ENCODE measurements at places on chromosomes 6 and 20.

DNA sequence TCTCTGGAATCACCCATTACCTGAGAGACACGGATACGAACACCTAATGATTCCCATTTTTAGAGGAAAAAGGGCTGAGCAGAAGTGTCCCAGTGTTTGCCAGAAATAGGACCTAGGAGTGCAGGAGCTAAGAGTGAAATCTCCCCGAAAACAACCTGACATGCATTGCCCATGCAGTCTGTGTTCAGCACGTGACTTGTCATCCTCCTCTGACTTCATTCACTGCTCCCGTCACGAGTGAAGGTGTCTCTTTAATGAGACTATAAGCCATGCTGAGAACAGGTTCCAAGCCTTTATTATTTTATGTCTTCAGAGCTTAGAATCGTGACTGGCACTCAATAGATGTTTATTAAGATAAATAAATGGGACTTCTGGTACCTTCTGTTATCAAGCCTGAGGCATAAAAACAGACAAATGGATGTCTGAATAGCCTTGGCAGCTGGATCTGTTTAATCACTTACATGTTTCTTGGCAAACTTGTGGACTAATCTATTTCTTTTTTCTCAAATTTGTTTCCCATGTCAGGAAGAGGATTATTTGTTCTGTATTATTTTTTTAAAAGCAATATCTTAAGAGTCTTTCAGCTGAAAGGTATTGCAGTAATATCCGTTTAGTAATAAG, 3.7 kb upstream of the MLIP start:
- no peak for DNase-seq

DNA sequence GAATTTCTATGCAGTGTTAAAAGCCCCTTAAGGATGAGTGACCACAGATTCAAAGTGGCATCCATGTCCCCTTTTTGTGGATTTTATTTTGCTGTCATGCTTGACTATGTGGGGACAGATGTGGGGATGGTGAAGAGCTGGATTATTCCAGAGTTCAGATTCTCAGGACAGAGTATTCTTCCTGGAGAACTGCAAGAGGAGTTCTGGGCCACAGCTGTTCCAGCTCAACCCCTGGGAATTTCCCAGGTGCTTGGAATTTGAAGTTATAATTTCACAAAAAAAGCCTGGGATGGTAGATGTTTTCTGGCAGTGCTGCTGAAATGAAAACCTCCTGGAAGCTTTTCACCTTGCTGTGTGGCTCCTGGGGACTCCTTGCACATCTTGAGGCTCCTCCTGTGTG, 671.8 kb upstream of the MARCKS start:
- no peak for DNase-seq

DNA sequence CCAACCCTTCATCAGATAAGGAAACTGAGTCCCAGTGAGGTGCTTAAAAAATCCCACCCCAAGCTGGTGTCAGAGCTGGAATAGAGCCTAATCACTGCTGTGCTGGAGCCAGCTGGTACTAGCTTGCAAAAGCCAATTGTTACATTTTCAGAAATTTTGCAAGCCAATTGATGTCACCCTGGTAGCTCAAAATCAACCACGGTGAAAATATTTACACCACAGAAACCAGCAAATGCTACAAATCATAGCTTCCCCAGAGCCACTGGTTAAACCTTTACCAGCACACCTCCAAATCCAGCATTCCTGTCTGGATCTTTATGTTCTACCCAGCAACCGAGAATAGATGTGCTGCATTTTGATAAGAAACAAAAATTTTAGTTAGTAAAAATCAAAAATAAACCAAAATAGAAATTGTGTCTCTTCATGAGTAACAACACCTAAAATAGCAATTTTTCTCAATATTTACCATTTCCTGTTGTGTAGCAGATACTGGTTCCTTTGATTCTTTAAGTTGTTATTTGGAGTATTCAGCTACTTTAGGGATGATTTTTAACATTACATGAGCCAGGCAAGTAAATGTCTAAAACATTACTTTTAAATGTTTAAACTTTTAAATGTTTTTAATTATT, 7.2 kb upstream of the LCA5 start:
- DNase-seq = no peak

DNA sequence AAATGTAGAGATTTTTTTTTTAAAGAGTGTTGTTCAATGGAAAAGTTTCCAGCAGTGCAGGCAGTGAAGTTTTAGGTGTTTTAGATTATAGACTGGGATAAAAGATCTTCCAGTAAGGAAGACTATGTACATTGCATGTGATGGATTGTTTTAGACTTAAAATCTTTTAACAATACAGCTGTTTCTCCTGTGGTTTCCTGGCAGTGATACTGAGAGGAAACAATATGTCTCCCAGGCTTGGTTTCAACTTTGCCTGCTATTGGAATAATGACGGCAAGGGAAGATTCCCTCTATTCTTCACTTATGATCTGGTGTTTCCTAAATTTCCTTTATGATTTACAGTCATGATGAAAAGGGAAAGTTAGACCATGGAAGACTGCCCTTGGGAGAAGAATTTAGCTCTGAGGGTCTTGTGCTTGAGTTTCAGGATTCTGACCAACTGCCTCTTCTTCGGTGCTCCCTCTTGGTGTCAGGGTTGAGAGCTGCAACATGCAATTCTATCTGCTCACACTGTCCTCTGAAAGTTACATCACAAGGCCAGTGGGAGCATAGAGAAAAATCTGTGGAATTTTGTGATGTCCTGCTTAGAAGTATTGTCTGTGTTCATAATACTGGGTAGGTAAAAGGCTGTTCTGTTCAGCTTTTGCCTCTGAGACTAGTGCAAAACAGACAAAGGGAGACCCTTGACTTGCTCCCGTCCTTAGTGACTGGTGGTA, 262.8 kb upstream of the MAN1A1 start:
- no peak for DNase-seq

GRCh38 chr6:25732468-25733198, 21.9 kb upstream of the SLC17A4 start:
- peak; percentile 87 for DNase-seq

DNA sequence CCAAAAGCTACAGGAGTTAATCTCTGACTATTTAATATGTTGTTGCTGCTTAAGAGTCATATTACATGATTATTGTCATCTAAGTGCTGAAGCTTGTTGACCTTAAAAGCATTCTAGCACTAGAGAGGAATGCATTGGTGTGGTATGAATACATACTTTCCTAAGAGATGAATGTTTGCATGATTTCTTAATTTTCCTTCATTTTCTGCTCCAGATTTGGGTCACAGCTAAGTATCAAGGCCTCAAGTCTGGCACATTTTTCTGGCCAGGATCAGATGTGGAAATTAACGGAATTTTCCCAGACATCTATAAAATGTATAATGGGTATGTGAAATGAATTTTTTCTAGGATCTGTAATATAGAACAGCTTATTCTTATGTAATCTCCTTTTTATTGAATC, 53.6 kb downstream of the ENPP1 start:
- DNase-seq = no peak

GRCh38 chr6:80566361-80566760, 459.9 kb downstream of the BCKDHB start:
- no peak for DNase-seq

DNA sequence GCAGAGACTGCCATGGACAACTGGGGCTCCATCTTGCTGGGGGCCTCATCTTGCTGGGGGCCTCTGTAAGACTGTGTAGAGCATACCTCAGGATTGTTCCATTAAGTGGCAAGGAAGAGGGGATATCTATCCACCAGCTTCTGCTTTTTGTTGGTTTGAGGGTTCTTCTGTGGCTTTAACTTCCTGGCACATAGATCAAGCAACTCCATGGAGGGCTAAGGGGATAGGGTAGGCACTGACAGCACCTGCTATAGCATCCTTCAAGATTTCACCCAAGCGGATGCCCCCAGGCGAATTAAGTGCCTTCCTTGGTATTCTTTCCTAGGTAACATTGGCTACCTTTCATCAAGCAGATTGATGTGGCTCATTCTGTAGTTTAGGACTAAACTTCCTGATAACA, 3.8 kb upstream of the LRRN4 start:
- no peak for DNase-seq

- no peak for DNase-seq
Measured at GRCh38 chr6:168638468-168639271, 197.7 kb downstream of the SMOC2 start.

- no peak for DNase-seq
Measured at GRCh38 chr6:162032620-162033019, 694.9 kb downstream of the PRKN start.

DNA sequence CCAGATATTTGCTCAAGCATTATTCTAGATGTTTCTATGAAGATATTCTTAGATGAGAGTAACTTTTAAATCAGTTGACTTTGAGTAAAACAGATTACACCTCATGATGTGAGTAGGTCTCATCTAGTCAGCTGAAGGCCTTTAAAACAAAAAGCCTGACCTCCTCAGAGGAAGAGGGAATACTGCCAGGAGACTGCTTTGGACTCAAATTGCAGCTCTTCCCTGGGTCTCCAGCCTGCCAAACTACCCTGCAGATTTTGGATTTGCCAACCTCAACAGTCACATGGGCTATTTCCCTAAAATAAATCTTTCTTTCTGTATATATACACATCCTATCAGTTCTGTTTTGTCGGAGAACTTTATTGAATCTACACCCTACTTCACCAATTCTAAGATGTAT, 182.5 kb upstream of the TENT5A start:
- no peak for DNase-seq

DNA sequence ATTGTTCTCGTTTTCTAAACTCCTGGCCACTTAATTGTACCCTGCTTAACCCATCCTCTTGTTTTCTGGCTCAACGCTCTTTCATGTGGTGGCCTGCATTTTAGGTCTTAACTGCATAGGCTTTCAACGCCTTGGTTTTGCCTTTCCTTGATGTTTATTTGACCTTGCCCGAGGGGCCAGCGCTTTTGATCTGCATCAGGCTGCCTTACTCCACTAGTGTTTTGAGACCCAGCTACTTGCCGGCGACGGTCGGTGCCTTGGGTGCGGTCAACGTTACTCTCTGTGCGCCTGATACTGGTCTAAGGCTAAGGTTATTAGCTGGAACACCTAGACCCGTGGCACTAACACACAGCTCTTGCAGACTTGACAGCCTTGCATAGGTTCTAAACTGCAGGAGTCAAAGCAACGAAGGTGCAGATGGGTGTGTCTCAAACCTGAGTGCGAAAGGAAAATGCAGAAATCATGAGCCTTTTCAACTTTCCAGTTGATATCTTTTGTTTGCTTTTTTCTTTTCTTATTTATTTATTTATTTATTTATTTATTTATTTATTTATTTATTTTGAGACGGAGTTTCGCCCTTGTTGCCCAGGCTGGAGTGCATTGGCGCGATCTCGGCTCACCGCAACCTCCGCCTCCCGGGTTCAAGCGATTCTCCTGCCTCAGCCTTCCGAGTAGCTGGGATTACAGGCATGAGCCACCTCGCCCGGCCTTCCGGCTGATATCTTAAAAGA, 138.8 kb downstream of the HFE start:
- DNase-seq = no peak

DNA sequence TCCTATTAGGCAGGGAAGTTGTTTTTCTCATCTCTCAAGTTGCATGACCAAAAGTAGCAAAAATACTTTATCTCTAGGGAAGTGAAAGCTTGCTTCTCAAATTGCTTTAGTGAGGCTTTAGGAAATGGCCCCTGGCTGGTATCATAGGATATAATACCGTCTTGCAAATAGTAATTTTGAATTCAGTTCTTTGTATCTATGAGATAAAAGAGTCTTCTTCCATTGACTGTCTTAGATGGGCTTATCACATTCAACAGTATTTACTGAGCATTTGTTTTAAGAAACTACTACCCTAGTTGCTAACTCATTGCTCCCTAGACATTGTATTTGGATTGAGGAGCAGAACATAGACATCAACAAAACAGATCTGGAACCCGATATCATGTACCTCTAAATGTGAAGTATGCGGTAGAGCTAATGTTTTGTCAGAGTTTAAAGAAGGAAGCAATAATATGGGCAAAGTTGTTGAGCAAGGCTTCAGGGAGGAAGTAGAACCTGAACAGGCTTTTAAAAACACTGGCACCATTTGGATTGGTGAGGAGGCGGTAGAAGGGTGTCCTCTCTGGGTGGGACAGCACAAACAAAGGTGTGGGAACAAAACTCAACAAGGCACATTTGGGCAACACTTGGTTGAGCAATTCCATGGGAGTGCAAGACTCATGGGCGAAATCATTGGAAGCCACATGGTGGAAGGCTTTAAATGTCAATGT, 101.5 kb downstream of the SGK1 start:
- DNase-seq = no peak
